ENCODE measurements at places on chromosomes 1 and 21.

DNA sequence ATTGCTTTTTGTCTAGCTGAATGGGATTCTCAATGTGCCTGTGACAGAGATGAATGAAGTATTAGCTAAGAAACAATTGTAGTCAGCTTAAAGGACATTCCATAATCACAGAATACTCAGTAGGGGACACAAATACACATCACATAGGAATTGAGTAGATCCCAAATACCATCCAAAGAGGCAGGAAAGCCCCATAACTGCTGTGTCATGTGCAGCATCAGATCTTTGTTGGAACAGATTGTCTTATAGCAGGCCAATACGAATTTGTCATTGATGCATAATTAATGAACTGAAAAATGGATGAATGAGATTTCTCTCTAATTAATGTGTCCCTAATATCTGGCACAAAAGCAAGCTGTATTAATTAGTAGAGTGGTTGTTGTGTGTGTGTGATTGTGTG is 82.3 kb upstream of the S1PR1 start:
- DNase-seq: no peak

GRCh38 chr21:42003051-42003461 is 7.1 kb downstream of the ZBTB21 start:
- no peak for DNase-seq

DNA sequence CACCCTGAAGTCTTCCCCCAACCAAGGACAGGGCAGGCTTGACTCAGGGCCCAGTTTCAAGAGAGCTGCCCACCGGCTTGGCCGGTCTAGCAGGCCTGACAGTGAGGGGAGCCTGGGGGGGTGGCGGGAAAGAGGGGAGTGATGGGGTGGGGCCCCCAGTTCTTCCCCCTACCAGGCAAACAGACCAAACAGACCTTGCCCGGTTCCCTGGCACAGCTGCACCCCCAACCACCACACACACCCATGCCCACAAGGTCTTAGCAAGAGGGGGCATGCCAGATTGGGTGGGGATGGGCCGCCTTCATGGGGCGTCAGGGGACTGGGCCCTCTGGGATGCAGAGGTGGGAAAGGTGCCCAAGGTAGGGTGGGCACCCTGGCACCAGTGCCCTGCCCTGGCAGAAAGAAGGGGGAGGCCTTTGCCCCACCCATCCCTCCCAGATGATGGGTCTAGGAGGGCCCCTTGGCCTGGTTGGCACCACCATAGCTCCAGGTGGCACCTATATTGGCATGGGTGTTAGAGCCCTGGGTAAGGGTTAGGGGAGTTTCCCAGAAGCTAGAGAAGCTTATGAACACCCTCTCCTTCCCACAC is 8.9 kb downstream of the ZBTB7B start:
- DNase-seq: no peak

- DNase-seq: no peak
Observed at GRCh38 chr1:14254251-14254650, 344.2 kb upstream of the KAZN start.

DNA sequence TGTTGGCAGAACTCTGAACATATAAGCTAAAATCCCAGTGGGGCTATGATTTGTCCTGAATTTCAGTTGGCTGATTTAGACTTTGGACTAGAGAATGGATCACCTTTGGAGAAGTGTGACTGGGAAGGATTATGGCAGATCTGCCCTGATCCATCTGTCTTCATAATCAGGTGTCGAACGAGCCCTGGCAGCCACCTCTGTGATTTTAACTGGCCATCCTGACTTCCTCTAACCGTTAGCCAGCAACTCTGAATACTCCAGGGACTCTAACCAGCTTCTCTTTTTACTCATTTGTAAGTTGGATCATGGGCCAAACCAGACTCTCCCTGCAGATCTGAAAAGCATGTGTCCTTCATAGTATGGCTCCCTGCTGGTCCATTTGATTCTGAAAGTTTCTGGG is 32.0 kb downstream of the ACTN2 start:
- DNase-seq: no peak

GRCh38 chr21:31798842-31799704 is 67.2 kb upstream of the SCAF4 start:
- DNase-seq: no peak

GRCh38 chr1:100396651-100397050 is 44.3 kb downstream of the CDC14A start:
- no peak for DNase-seq

- no peak for DNase-seq
Observed at GRCh38 chr1:19439464-19440171, 45.7 kb downstream of the CAPZB start.

DNA sequence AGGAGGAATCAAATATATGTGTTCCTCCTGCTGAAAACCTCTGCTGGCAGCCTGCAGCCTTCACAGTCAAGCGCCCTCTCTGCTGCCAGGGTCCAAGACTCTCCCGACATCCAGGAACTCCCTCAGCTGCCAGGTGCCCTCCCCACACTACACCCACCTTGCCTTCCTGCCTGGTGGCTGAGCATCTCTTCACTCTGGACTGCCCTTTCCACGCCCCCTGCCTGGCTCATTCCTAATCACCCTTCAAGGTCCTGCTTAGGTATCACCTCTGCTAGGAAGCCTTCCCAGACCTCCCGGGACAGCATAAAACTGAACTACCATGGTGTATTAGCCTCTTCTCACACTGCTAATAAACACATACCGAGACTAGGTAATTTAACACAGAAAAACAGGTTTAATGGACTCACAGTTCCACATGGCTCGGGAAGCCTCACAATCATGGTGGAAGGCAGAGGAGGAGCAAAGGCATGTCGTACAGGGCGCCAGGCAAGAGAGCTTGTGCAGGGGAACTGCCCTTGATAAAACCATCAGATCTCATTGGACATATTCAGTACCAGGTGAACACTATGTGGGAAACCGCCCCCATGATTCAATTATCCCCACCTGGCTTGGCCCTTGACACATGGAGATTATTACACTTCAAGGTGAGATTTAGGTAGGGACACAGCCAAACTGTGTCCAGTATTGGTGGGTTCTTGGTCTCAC is 15.3 kb downstream of the LDLRAD1 start:
- no peak for DNase-seq

DNA sequence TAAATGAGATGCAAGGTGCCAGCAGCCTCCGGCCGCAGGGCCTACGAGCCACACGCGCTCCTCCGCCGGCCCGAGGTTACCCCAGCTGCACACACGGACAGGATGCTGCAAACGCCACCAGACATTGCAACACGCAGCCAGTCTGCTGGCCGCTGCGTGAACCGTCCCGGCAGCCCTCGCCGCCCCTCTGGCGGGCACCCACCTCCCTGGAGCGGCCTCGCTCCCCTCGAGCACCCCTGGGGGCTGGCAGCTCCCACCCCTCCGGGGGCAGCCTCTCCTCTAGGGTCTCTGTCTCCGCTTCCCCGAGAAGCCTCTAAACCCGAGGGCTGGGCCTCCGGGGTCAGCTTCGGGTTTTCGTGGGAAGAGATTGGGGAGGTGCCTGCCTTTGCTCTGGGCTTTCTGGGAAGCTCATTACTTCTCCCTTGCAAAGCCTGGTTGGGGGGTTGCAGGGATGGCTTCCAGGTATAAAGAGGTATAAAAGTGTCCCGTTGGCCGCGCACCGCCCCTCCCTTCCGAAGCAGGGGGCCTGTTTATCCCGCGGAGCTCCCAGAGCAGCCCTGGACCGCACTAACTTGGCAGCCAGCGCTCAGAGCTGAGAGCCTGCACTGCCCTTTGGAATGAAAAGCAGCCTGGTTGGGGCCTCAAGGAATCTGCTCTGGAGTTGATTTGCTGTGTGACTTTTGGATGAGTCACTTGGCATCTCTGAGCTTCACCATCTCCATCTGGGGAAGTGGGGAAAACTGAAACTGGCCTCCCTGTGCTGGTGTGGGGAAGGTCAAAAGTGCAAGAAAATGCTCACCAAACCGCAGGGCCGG is 21.8 kb downstream of the DHRS3 start:
- no peak for DNase-seq

DNA sequence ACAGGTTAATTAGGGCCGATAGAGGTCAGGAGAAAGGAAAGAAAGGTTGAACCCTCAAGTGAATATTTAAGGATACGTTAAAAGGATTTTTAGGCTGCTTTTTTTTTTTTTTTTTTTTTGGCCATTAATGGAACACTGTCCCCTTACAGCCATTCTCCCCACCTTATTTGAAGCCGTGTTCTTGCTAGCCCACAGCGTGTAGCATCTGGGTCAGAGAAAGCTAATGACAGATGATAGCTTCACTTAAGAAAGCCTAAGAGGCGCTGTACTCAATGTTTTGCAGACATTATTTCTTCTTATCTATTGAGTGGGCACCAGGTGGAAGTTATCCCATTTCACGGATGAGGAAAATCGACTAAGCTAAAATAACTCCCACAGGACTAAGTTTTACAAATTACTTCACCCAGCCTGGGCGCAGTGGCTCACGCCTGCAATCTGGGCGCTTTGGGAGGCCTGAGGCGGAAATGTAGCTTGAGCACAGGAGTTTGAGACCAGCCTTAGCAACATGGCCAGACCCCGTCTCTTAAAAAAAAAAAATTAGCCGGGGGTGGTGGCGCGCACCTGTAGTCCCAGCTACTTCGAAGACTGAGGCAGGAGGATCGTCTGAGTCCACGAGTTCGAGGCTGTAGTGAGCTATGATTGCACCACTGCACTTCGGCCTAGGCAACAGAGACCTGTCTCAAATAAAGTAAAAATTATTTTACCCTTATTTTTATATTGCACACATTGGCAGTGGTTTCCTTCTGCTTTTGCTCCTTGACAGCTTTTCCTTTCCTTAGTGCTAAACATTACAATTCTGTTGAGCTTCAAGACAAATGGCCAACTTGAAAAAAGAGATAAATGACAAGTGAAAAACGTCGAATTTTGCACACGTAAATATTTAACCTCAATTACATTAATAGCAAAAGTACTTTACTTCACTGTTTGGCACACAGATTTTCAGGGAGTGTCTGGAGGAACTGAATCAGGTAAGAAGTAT is 1.1 kb upstream of the PHTF1 start:
- no peak for DNase-seq

DNA sequence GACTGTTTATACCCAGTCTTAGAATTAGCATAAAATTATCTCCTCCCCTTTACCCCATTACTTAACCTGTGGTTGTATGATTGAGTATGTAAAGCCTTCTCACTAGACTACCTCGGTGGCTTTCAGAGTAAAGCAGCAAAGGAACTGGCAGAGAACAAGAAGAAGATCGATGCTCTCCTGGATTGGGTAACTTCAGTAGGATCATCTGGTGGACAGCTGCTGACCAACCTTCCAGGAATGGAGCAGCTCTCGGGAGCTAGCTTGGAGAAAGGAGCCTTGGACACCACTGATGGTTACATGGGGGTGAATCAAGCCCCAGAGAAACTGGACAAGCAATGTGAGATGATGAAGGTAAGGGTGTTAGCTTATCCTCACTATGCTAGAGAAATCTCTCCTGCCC is 138.6 kb upstream of the BMP8A start:
- no peak for DNase-seq

DNA sequence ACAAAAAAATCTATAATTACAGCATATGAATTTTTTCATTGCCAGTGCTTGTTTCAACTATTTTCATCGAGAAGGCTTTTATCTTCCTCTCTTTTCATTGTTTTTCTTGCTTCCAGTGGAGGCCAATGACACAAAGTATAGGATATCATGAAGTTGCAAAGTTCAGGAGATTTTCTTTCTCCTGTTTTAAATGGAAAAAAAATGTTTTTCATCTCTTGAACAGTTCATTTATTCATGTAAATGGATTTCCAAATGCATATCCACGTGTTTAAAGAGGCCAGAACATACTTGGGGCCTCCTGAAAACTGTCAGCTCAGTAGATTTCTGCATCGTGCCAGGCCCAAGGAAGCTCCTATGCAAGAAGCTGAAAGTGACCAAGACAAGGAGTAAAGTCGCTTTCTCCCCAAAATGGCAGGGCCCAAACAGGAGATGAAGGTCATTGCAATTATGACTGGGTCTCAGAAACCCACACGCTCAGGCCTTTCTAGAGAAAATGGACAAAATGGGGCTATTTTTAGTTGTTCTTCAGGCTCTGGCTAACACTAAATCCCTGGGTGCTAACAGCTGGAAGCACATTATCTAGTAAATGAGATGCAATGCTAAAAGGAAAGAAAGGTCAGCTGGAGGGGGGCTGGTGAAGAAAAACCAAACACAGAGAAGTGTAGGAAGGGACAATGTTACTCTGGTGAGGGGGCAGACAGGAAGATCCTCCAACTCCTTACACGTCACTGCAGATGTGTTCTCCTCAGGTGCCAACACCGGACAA is 136.9 kb upstream of the C8B start:
- DNase-seq: no peak

- DNase-seq: no peak
Observed at GRCh38 chr1:176164014-176164678, 42.9 kb downstream of the COP1 start.

DNA sequence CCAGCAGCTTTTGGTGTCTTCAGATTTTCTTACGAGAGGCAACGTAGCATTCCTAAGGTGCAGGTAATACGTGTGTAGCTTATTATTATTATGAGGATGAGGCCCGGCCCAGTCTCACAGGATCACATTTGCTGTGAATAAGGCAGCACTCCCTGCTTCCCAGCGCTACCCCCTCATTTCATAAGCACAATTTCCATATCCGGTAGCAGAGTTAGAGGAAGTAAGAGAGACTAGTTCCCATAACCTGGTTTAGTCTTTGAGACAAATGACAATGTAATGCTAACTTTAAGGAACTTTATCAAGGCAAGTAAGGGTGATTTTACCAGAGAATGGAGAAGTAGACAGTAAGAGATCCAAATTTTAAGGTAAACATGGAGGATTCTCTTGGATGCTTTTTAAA is 14.6 kb upstream of the LMO4 start:
- no peak for DNase-seq

GRCh38 chr1:13908128-13908527 is 208.1 kb downstream of the PRDM2 start:
- DNase-seq: no peak
